ENCODE measurements at places on chromosomes 13 and 19.
A peak's percentile ranks its signal among the peaks of the same experiment; 100 is the strongest.

GRCh38 chr19:53909471-53910169 is 542 bp downstream of the CACNG7 start:
- DNase-seq, result no peak

GRCh38 chr19:41930322-41930722 is 2.1 kb upstream of the ERFL start:
- no peak for DNase-seq

DNA sequence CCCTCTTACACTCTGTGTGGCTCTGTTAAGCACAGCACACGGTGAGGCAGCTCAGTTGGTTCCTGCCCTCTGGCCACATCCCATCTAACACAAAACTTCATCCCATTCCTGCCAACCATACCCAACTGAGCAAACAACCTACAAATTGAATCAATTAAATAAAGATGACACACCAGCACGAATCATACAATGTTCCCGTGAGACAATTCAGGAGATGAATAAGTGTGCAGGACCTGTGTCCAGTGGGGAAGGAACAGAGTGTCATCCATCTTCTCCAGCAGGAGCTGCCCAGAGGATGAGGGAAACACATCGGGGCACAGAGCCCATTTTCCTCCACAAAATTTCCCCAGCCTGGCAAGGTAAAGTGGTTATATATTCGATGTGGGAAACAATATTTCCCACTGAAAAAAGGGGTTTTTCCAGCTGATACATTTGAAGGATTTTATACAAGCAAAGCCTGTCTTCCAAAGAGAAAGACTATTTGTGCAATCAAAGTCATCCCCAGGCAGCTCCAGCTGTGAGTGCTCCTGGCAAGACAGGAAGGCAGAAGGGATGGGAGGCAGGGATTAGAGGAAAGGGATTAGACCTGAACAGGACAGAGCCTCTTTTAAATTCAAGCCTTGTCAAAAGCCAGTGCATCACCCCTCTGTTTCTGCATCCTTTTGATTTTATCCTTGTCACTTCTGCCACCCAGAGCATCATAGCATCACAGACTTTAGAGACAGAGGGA is 240.2 kb downstream of the LHFPL6 start:
- DNase-seq, result no peak

DNA sequence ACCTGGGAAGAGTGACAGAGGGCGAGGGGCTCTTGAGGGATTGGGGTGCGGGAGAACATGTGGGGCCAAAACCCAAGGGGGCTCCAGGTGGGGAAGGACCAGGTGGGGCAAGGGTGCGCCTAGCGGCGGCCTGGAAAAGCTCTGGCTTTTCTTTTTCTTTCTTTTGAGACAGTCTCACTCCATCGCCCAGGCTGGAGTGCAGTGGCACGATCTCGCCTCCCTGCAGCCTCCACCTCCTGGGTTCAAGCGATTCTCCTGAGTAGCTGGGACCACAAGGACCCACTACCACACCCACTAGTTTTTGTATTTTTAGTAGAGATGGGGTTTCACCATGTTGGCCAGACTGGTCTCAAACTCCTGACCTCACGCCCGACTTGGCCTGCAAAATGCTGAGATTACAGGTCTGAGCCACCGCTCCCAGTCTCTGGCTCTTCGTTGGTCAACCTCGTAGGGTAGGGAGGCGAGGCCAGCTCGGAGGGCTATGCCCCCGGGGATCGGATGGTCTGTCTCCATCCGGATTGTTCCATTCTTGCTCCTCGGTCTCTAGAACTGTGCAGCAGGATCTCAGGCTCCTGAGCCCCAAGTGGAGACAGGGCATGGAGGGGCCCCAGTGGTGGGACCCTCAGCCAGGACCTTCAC is 3.7 kb downstream of the GADD45B start:
- DNase-seq, result no peak

- DNase-seq, result no peak
These were observed 19.9 kb downstream of the LMTK3 start for GRCh38 chr19:48491793-48492123.

DNA sequence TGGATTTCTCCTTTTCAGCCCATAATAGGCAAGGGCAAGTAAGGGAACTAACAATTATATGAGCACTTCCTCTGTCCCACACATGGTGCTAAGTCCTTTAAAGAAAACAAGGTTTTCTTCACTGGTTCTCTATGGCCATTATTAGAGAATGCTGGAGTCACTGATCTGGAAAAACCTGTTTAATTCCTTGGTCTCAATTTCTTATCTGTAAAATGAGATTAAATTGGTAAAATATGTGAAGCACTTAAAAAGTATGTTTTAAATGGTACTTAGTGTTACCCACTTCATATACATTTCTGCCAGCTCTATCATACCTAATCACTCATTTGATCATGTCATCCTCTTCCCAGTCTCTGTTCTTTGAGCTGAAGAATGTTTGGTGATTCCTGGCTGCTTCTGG is 39.4 kb downstream of the LRCH1 start:
- no peak for DNase-seq

- no peak for DNase-seq
These were observed 2227.9 kb upstream of the PCDH20 start for GRCh38 chr13:63643543-63643942.

DNA sequence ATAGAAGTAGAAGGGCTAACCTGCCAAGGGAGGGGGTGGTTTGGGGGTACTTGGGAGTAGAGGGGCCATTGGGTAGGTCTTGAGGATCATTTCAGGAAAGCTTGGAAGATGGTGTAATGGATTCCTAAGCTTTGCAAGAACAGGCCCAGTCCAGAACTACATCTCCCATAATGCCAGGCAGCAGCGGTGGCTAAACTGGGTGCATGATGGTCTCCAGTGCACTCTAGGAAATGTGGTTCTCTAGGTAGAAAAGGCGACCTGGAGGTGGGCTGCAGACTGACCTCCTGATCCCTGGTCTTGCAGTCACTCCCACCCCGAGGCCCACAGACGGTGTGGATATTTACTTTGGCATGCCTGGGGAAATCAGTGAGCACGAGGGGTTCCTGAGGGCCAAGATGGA is 3.8 kb downstream of the APLP1 start:
- no peak for DNase-seq

GRCh38 chr19:5127717-5128116 is 158.8 kb downstream of the KDM4B start:
- no peak for DNase-seq

GRCh38 chr13:39864221-39864620 is 208.8 kb downstream of the COG6 start:
- DNase-seq, result no peak

DNA sequence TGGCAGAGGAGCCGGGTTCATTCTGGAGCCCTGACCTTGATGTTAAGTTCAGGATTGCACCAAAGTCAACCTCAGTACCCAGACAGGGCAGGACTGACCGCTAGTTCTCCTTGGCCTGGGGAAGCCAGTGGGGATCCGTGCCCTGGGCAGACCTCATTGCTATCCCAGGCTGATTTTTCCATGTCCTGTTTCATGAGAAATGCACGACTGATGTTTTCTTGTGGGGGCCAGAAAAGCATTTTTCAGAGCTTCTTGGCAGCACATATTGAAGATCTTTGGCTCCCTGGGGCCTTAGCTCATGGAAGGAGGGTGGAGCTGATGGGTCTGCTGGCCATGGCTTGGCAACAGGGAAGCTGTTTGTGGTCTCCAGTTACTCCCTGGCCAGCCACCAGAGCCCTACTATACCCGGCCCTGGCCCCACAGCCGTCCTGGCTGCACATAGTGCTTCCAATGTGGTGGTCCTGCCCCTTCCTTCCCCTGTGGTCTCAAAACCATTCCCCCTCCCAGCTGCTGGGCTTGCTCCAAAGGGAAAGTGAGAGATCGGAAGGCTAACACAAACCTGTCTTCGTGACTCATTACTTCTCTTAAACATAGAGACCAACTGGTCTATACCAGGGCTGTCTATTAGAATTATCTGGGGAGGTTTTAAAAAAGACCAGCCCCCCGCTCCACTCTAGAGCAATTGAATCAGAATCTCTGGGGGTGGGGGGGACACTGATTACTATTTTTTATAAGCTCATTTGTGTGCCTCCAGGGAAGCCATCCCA is 11.2 kb downstream of the IL17D start:
- DNase-seq, result no peak

GRCh38 chr19:10320602-10321416 is 5.0 kb upstream of the FDX2 start:
- DNase-seq, result no peak

- DNase-seq, result peak; percentile 36
These were observed 124.2 kb downstream of the LMO7 start for GRCh38 chr13:75760131-75761021.

- DNase-seq, result no peak
These were observed 18.0 kb downstream of the PEPD start for GRCh38 chr19:33503433-33504057.

DNA sequence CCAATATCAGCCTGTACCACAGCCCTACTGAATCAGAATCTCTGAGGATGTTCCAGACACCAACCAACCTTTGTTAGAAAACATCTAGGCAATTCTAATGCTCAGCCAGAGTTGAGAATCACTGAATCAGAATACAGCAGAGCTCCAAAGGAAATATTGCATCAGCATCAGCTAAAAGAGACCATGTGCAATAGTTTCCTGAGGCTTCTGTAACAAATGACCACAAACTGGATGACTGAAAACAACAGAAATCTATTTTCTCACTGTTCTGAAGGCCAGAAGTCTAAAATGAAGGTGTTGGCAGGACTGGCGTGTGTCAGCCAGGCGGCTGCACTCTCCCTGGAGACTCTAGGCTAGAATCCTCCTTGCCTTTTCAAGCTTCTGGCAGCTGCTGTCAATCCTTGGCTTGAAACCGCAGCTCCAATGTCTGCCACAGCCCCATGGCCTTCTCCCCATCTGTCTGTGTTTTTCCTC is 1.2 kb upstream of the DCT start:
- no peak for DNase-seq

GRCh38 chr19:50873056-50873455 is at the start of gene KLK2:
KLK2 (plus strand) TSS chr19:50873439; CDS start chr19:50873474, 35 bp downstream.
- DNase-seq, result no peak

DNA sequence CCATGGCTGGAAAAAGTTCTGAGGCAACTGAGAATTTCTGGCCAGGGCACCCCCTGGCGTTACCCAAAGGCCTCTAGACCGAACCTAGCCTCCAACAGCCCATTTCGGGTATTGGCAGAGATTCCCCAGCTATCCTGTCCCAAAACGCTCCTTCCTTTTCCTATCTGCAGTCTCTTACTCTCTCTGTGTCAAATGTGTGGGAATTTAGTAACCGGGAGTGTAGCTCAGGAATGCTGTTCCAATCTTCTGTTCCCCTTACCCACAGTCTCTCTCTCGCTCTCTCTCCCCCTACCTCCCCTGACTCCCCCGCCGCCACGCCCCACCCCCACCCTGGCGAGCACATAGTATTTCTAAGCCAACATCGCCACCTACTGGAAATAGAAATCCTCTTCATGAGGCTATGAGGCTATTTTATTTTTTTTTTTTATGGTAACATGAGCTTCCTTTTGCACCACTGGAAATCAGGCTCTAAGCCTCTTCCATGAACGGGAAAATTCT is 27.0 kb downstream of the OXGR1 start:
- no peak for DNase-seq

DNA sequence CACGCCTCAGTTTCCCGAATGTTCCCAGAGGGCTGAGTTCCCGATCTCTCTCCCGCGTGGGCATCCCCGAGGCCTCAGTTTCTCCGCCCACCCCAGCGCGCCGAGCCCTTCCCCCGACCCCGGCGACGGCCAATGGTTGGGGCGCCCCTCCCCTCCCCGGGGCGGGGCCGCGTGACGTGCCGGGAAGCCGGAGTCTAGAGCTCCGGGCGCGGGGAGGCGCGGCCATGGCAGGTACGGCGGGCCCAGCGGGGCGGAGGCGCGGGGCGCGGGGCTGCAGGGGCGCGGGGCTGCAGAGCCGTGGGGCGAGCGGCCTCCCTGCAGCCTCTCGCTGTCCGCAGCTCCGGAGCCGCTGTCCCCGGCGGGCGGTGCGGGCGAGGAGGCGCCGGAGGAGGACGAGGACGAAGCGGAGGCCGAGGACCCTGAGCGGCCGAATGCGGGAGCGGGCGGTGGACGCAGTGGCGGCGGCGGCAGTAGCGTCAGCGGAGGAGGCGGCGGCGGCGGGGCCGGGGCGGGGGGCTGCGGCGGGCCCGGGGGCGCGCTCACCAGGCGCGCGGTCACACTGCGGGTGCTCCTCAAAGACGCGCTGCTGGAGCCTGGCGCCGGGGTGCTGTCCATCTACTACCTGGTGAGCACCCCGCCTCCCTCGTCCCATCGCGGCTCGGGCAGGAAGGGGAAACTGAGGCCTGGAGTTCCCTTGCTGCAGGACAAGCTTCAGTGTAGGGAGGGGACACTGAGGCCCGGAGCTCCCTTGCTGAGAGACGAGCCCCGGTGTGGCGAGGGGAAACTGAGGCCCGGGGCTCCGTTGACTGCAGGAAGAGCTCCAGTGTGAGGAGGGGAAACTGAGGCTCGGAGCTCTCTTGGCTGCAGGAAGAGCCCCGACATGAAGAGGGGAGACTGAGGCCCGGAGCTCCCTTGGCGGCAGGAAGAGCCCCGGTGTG is at the start of gene MPND:
Gene MPND, plus strand, starts transcription at position 193 of the 938 bp plus-strand sequence. Its CDS starts 32 bp downstream, at position 225.
- DNase-seq, result no peak

- DNase-seq, result no peak
These were observed 23.3 kb downstream of the N4BP2L2 start for GRCh38 chr13:32515246-32515645.

- no peak for DNase-seq
These were observed 224.2 kb upstream of the STARD13 start for GRCh38 chr13:33509642-33510229.

DNA sequence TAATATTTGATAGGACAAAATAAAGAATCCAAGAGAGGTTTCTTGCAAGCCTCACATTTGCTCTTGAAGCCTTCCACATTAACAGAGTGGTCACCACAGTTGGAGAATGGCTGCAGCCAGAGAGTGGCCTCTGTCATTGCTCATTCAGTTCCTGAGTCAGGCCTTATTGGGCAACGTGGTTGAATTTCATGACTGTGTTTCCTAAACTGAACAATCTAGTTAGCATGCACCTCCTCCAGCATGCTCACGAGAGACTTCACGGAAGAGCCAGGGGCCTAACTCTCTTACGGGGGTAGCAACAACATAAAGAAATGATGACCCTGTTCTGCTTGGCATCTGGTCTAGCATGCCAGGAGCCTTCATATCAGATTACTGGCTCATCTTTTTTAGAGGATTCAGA is 9.6 kb upstream of the UBL3 start:
- DNase-seq, result no peak

DNA sequence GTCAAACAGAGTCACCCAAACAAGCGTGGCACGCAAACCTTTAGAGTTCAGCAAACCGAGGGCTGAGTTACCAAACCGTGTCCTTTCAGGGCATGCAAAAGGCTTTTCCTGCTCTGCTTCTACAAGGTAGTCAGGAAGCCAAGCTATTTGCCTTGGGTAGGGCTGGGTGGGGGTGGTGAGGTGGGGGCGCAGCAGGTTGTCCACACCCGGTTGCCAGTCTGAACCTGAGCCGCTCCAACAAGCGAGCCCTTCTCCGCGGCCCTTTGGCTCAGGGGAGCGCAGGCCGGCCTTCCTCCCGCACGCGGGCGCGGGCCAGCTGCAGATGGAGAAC is 347 bp upstream of the CLDN10 start:
- no peak for DNase-seq

GRCh38 chr19:50325310-50326100 is 3.7 kb downstream of the KCNC3 start:
- no peak for DNase-seq
